ENCODE measurements at places on chromosomes 3 and 15.

- no peak for DNase-seq
These were observed 8.6 kb downstream of the LPCAT4 start for GRCh38 chr15:34358367-34358766.

DNA sequence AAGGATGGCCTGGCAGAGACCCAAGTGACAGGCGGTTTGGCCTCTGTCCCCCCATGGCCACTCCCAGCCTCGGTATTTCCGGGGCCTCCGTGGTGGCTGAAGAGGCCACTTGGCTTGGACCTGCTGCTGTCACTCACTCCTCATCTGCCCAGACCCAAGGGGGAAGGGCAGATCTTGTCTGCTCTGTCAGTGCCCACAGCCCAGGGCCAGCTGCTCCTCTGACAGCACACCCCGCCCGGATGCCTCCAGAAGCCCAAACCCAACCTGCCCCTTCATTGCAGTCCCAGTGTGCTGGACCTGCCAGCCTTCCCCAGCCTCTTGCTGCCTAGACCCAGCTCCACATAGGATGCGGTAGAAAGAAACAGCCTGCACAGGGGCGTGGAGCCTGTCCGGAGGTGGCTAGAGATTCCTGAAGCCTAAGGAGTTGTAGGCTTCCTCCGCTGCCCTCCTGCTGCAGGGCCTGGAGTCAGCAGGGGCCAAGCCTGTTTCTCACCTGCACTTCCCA is 52.0 kb downstream of the MAGEF1 start:
- no peak for DNase-seq

DNA sequence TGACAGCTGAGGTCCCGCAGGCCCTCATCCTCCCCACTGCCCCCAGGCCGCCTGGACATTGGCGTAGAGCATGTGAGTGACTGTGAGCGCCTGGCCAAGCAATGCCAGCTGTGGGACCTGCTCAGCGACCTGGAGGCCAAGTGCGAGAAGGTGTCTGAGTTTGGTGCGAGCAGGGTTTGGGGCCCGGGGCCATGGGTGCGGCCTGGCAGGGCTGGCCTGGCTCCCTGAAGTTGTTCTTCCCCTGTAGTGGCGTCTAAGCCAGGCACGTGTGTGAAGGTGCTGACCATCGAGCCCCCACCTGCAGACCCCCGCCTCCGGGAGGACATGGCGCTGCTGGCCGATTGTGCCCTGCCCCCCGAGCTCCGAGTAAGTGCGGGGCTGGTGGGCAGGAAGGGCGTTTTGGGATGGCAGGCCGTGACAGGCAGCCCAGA is 4.2 kb downstream of the ABTB1 start:
- no peak for DNase-seq

DNA sequence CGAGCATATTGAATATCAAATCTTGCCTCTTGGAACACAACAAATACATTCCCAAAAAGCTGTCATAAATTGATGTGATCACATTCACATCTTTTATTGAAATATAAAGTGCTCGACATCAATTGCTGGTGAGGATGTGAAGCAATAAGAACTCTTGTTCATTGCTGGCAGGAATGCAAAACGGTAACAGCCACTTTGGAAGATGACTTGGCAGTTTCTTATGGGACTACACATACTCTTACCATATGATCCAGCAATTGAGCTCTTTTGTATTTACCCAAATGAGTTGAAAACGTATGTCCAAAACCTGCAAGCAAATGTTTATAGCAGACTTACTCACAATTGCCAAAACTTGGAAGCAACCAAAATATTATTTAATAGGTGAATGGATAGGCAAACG is 234.9 kb downstream of the CACNA2D3 start:
- no peak for DNase-seq

GRCh38 chr15:58026051-58026450 is 39.5 kb downstream of the ALDH1A2 start:
- DNase-seq = no peak

DNA sequence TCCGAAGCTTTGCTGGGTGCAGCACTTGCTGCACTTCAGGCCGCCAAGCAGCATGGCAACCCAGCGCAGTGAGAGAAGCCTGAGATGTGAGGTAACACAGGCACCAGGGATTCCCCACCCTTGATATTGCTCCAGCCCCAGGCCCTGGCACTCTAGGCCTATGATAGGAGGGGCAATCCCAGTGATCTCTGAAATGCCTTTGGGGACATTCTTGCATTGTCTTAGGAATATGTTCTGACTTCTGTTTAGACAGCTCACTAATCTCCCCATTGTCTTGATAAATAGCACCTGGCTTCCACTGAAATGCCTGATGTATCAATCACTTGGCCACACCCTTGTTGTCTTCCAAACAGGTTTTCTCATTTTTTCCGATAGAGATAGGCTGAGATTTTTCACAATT is 102.8 kb downstream of the SOX14 start:
- DNase-seq = no peak

- no peak for DNase-seq
These were observed 307.1 kb upstream of the DPH6 start for GRCh38 chr15:35852818-35853624.

DNA sequence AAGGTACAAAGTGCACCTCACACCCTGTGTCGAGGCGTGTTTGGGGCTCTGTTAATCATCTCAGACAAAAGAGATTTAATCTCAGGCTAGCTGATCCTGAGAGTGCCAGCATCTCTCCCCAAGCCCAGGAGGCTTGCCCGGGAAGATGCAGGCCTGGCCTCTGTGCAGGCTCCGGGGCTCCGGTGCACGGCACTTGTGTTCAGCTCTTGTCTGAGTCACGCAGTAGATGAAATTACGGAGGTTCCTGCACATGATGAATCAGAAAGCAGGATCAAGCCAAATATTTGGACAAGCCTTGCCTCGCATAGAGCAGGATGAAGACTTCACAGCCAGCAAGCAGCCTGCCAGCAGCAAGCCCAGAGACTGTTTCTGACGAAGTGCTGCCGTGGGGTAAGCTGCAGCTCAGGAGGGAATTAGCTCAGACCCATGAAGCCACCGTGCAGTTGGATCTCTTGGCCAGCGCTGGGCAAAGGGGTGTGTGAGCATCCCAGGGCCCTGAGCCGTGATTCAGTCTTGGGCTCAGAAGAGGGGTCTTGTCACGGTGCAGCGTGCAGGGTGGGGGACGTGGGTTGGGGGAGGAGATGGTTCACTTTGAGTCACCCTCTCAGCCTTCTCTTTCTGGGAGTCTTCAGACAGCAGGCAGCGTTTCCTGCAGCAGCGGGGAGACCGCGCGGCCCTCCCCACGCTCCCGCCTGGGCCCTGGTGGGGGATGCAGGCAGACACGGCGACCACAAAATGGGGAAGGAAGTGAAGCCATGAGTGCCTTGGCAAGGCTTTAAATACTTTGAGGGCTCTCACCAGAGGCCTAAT is 89.2 kb upstream of the MEF2A start:
- no peak for DNase-seq

- no peak for DNase-seq
These were observed 19.7 kb upstream of the RORA start for GRCh38 chr15:61248790-61249189.

DNA sequence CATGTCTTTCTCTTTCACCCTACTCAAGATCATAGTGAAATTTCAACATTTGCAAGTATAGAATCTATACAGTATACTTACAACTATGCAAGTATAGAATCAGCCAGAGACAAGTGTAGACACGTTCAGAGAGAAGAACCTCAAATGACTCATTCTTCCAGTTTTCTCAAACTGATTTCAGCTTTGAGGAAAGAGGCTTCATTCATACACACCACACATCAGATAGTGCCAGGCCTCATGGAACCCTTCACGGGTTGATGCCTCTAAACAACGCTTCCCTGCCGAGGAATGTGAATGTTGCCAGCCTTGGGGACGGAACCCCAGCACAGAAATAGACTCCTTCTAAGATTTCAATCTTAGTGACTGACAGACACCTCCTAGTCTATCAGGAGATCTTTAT is 135.7 kb downstream of the FOXP1 start:
- DNase-seq = no peak

- DNase-seq = peak; percentile 6
These were observed 749.1 kb downstream of the ROBO1 start for GRCh38 chr3:79018671-79019136.
